ENCODE measurements at places on chromosomes 7 and 10.

DNA sequence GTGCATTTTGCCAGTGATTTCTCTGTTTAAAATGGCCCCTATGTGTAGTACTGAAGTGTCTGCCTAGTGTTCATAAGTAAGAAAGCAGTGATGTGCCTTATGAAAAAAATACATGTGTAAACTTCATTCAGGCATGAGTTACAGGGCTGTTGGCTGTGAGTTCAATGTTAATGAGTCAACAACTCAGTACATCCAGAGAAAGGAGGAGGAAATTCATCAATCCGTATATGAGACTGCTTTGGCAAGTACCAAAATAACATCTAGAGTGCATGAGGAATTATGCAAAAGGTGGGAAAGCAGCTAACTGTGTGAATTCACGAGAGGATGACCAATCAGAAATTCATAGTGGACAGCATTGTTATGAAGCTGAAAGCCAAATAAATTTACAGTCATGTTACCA is 255.6 kb downstream of the ZEB1 start:
- no peak for DNase-seq

DNA sequence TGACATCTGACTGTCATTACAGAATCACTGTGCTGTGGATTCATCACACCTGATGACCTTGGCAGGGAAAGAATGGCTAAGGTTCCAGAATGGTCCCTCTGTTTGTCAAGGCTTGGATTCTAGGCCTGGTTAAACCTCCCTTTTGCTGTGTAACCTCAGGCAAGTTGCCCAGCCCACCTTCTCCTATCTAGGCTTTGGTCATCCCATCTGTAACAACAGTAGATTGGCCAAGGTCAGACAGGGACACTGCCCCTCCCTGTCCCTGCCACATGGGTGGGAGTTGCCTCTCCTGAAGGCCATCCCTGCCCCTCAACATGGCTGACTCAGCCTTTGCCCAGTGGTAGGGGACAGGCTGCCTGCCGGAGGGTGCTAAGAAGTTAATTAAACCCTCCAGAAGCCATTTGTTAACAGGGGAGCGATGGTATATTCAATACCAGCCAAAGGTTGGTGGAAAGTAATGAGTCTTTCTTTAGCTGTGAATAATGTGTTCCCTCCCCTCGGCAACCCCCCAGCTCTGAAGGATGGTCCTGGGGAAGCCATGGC is 149.8 kb upstream of the PCBD1 start:
- DNase-seq: no peak

DNA sequence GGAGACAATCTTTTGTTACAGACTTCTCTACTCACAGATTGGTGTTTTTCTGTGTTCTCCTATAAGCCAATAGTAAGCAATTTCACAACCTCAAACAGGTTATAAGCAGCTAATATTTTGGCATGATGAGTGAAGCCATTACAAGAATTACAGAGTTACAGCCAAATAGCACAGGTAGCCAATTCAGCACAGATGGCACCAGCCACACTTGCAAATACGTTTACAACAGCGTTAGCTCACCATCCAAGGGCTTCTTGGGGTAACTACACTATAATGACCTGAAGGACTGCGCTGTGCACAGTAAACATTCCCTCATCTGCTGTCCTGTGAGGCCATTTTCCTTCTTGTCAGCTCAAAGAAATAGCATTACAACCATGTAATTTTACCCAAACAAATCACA is 428.6 kb downstream of the TCERG1L start:
- DNase-seq: no peak

DNA sequence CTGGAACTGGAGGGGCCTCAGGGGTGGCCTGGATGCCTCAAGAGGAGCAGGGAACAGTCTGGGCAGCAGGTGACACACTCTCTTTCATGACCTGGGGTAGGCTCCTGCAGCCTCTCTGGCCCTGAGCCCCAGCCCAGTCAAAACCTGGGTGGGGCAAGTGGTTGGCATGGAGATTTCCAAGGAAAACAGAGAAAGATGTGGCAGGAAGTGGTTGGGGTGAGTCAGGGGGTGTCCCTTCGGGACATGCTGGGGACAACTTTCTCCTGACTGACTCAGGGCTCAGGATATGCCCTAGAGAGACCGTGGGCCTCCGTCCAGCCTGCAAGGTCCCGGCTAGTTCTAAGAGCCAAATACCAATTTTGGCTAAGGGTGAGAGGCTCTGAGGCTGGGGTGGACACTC is 2.9 kb downstream of the AQP1 start:
- DNase-seq: no peak

GRCh38 chr10:43043773-43044447 is 33.0 kb upstream of the RET start:
- DNase-seq: no peak

DNA sequence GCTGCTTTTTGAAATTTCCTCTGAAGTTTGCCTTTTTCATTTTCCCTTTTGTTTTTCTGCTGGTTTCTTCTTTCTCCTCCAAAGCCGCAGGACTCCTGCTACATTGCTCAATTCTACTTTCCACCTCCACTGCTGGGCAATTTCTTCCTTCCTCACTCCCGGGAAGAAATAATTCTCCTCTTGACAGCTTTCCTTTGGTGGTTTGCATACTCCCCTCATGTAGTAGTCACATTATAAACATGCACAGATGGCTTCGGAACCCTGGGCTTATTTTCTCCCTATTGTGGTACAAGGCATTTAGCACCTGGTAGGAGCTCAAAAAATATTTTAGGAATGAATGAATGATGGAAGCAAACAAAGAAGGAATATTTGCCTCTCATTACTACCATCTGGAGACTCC is 977.2 kb downstream of the LRMDA start:
- DNase-seq: no peak

DNA sequence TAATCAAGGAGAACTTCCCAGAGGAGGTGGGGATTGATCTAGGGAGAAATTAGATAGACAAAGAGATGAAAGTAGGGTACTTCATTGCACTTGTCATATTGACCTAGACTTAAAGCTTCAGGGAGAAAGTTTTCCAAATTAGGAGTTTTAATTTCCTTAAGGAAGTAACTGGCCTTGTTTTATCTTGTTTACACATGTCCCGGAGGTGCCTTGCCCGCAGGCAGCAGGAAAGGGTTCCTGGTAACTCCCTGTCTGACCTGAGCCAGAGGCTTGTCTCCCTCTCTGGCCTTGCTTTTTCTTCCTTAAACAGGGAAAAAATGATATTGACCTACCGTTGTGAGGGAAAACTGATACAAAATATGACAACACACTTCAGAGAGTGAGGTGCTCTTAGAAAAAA is 181.6 kb downstream of the EVX1 start:
- DNase-seq: no peak

Data from T-helper 1 cell (primary cell).